GM18507 (cell line): ENCODE measurements at places on chromosomes 3 and 15.

GRCh38 chr3:72246685-72247084 is 461.7 kb upstream of the PROK2 start:
- no peak for DNase-seq

DNA sequence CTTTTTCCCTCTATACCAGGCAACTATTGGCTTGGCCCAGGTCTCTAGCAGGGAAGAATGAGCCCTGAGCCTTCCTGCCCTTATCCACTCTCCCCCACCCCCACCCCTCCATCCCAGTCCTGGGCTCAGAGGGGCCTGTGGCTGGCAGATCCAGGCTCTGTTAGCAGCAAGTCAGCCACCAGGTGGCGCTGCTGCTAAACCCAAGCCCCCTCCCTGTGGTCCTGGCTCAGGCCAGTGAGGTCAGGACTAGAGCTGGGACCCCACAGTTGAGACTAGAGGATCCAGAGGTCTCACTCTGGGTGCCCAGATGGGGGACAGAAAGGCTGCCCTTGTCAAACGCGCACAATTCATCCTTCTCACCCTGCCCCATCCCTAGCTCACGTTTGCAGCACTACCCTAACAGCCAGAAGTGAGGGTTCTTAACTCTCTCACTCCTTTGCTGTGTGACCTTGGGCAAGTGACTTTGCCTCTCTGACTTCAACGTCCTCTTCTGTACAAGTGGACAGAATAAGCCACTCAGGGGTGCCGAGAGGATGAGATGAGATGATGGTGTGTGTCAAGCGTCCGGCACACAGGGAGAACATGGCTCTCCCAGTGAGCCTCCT is 46.8 kb upstream of the SLC6A1 start:
- DNase-seq = peak; percentile 22

DNA sequence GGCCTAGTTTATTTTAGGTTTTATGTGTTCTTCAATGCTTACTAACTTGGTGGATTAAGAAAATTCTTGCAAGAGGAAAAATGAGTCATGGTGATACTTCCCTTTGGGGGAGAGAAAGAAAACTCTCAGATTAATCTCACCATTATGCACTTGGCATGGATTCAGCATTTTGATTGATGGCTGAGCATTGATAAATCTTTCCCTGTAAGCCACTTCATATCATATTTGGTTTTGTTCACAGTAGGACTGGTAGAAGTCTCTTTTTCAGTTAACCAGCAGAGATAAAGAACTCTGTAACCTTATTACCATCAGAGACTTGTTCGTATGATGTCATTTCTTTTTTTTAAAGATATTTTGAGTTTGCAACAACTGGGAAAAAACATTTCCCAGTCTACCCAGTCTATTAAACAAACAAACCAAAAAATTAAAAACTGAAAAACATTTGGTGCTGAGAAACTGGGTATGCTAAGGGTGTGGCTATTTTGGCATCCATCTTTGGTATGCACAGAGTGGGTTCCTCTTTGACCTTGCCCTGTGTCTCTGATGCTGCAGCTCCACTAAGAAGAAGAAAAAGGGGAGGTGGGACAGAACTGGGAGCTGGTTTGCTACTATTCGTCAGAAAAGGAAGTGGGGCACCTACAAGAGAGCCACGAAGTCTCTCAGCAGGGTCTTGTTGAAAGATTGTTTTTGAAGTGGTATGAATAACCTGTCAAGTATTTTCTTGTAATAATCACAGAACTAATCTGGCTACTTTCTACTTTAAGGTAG is 17.2 kb downstream of the TMOD3 start:
- no peak for DNase-seq

GRCh38 chr3:30578479-30578878 is 27.9 kb upstream of the TGFBR2 start:
- no peak for DNase-seq

- no peak for DNase-seq
These were observed 604.3 kb upstream of the CFAP20DC start for GRCh38 chr3:59654123-59654479.

DNA sequence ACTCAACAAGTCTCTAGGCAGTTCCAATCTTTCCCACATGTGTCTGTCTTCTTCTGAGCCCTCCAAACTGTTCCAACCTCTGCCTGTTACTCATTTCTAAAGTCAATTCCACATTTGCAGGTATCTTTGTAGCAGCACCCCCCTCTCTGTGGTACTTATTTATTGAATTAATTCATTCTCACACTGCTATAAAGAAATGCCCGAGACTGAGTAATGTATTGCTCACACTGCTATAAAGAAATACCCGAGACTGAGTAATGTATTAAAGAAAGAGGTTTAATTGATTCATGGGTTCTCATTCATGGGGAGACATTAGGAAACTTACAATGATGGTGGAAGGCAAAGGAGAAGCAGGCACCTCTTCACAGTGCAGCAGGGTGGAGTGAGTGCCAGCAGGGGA is 1413.8 kb downstream of the SI start:
- no peak for DNase-seq

GRCh38 chr3:87867001-87867400 is 191.8 kb downstream of the CGGBP1 start:
- no peak for DNase-seq

- DNase-seq = no peak
These were observed 115.7 kb downstream of the WNT7A start for GRCh38 chr3:13764161-13764560.

GRCh38 chr3:38255627-38256026 is 10.0 kb upstream of the SLC22A13 start:
- no peak for DNase-seq

GRCh38 chr3:3071136-3071535 is 39.0 kb downstream of the IL5RA start:
- no peak for DNase-seq

DNA sequence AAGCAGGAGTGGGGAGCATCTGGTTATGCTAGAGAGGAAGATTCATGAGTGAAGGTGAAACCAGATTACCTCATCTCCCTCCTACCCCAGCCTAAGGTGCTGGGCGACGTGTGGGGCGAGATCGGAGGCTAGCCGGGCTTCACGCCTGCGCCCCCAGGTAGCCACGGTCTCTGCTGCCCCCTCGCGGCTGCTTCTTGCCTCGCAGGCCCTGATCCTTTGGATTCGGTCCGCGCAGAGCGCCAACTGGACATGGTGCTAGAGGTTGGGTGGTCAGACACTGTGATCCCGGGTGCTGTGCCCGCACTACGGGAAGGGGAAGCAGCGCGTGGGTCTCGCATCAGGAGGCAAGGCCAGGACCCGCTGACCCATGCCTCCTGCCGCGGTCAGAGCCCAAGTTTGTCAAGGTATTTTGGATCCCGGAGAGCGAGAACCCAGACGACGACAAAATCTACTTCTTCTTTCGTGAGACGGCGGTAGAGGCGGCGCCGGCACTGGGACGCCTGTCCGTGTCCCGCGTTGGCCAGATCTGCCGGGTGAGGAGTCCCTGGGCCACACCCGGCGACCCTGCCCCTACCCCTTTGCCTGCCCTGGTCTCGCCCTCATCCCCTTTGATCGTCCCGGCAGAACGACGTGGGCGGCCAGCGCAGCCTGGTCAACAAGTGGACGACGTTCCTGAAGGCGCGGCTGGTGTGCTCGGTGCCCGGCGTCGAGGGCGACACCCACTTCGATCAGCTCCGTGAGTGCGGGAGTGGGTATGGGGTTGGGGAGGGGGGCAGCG is 4.2 kb downstream of the SEMA3B start:
- DNase-seq = peak; percentile 96

DNA sequence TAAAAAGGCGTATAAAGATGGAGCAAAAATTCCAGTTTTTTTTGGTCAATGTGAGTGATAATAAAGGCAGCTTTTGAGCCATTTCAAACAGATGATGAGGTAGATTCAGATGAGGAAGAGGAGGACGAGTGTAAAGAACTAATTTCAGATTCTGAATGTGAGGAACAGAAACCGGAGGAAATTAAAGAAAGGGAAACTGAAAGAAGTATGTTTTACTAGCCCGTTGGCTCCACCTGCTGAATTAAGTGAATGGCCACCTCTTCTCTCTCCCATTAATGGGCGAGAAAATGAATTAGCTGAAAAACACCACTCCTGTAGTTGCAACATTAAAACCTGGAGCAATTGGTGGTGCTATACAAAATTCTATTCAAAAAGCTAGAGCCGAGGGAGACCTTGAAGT is 55.4 kb downstream of the CYP19A1 start:
- DNase-seq = no peak

DNA sequence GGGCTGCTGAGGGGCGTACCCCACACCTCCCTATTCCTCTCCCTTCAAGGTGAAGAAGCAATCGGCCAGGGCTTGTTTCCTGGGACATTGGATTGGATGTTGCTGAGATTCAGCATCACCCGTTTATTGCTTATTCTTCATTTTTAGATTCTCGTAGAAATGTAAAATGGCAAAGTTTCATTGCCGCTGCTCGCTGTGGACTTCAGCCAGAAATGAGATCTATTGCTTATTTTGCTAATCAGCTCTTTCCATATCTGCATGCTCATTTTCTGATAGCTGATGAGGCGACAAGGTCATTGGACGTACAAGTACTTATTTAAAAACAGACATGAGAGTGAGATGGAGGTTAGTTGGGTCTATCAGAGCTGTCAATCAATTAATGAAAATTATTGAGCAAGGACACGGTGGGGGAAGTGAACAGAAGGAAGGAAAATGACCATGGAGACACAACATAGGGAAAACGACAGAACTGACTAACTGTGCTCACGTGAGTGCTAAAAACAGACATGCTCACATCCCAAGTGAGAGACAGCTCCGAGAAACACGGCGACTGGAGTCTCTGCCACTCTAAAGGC is 471.2 kb downstream of the NR2F2 start:
- no peak for DNase-seq

DNA sequence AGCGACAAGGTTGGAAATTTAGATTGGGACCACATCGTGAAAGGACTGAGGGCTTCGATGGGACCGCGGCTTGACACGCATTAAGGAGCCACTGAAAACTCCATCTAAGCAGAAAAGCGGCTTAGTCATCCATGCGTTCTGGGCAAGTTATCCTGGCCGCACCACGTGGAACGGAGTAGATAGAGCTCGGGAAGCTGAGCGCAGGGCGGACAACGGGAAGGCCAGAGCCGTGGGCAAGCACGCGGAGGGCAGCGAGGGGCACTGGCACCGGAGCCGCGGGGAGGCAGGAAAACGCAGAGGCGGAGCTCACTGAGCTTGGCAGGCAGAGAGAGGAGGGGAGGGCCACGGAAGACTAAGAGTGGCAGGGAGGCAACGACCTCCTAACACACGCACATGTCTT is 61.3 kb upstream of the VGLL4 start:
- DNase-seq = no peak

- no peak for DNase-seq
These were observed 19.9 kb upstream of the RPL29 start for GRCh38 chr3:52015438-52016228.

GRCh38 chr3:157103860-157104259 is 56.1 kb downstream of the CCNL1 start:
- no peak for DNase-seq

- DNase-seq = no peak
These were observed 21.0 kb downstream of the RFT1 start for GRCh38 chr3:53109190-53109589.

DNA sequence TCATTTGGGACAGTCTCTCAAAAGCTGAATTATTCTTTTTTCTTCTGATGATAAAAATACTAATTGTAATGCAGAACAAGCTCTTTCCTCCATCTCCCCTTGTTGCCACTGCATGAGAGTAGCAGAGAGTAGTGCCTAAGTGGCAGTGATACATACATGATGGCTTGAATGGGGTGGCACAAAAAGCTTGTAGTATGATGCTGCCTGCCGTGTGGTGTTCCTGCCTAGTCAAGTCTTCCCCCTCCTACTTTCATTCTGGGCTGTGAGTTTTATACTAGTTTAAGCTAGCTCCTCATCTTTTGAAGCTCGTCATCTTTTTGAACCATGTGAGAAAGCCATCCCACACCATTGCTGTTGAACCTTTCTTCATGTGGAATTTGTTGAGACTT is 230.5 kb downstream of the NFKBIZ start:
- DNase-seq = no peak

- DNase-seq = no peak
These were observed 20.3 kb upstream of the ANXA2 start for GRCh38 chr15:60418096-60418495.

- DNase-seq = no peak
These were observed 11.3 kb upstream of the C3orf52 start for GRCh38 chr3:112074616-112075497.

DNA sequence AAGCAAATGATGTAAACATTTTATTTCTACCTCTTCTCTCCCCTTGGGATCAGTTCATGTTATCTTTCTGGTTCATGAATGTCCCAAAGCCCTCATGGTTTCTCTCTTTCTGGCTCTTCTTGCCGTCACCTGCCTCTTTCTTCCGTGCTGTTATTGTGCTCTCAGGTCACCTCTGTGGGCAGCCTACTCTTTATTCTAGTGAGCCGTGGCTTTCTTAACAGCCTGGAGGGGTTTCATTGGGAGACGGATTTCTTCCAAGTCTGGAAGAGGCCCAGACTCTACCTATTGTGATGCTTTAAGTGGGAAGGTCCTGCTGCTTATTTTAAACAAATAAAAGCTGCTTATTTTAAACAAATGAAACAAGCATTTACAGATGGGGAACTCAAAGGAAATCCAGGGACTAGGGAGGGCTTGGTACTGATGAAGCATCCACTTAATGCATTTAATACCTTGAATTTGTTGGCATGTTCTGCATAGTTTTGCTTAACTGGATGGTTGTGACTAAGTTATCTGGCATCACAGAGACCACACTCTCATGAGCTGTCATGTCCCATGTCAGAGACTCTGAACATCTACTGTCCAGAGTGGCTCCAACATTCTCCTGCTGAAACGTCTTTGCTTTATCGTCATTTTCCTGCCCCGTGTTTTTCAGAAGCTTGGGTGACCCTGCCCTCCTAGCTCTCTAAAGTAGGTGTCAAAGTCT is 443.3 kb downstream of the GABRG3 start:
- no peak for DNase-seq

GRCh38 chr3:17135696-17136095 is 250.9 kb downstream of the PLCL2 start:
- no peak for DNase-seq
